Heart left ventricle (tissue), 16 donors: ENCODE measurements at places on chromosomes 11 and 22.

DNA sequence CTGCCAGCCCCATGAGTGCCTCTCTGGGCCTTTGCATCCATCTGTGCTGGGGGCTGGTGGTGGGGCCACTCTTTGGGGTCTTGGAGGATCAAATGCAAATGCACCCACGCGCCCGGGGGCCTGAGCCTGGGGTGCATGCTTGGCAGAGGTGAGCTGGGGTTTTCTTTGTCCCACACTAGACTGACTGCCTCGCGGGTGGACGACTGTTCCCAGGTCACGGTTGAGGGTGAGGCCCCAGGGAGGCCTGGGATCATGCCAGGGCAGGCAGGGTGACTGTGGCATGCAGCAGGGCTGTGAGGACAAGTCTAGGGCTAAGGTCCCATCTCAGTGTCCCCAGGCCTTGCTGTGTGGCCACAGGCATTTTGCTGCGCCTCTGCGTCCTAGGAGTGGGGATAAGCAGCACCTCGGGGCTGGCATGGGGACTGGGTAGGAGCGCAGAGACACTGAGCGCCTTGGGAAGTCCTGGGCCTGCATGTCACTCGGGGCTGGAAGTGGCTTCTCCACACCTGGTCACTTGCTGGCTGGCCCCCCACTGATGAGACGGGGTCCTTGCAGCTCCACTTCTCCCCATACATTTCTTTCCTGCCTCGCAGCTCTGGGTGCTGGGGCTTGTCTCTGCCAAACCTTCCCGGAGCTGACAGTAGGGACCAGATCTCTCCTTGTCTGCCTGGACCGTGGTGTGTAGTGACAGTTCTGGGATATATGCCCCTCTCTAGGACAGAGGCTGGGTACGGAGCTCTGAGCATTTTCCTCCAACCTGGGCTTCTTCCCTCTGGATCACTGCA is 133.1 kb downstream of the CTTN start:
- no peak overlapping the region for H3K27ac ChIP-seq
- DNase-seq, result peak; percentile 4
- no peaks in the 10 kb centered on the region for H3K4me1 ChIP-seq
- H3K27me3 ChIP-seq, result no peaks in the 10 kb centered on the region
- H3K36me3 ChIP-seq, result no peaks in the 10 kb centered on the region
- no peak overlapping the region for H3K4me3 ChIP-seq

- H3K27ac ChIP-seq, result no peak overlapping the region
- H3K4me3 ChIP-seq, result no peak overlapping the region
- no peaks in the 10 kb centered on the region for H3K27me3 ChIP-seq
Observed at GRCh38 chr11:47857485-47857884, 9.3 kb upstream of the NUP160 start.

DNA sequence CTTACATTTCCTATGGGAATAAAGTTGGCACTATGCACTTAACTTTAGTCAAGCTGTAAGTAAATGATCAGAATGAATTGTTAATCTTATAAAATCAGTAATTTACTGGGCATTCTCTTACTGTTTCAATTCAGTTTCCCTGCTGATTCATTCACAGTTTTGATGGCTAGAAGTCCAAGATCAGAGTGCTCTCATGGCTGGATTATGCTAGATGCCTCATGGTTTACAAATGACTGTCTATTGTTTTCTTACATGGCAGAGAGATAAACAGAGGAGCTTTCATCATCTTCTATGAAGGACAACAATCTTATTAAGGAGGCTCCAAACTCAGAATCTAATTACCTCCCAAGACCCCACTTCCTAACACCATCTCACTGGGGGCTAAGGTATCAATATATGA is 135.1 kb upstream of the CARD18 start:
- H3K27ac ChIP-seq, result no peak overlapping the region
- no peak for DNase-seq
- H3K36me3 ChIP-seq, result no peaks in the 10 kb centered on the region
- no peaks in the 10 kb centered on the region for H3K27me3 ChIP-seq
- no peaks in the 10 kb centered on the region for H3K4me1 ChIP-seq
- no peak overlapping the region for H3K4me3 ChIP-seq

DNA sequence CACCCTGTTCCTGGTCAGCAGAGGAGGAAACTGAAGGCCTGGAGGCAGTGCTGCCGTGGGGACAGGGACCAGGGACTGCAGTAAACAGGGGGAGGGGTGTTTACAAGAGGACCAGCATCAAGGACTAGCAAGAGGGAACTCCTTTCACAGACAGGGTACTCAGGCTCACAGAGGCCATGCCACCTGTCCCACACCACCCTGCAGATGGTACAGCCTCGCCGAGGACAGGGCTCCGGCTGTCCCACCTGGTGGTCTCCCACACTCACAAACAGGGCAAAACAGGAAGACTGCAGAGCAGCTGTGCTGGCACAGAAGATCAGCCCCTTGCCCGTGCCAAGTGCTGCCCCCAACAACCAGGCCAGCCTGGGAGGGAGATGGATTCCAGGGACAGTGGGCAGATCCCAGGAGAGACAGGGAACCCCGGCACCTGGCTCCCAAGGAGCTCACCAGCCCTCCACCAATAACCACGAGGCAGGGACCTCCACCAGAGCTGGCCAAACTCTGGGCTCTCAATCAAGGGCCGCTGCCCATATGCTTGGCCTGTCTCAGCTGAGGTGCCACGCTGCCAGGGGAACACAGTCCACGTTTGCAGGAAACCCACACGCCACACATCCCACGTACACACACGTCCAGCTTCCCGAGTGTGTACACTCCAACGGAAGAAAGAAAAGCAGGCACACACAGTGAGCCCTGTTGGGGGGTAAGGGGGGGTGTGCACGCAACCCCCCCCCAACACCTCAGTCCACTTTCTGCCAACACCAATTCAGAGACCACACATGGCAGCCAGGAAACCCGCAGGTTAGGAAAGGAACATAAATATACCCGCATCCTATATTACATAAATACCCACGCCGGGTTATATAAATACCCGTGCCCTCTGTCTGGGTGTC is 2.1 kb downstream of the CSNK1E start:
- DNase-seq, result no peak
- H3K36me3 ChIP-seq, result peaks cover 19% of the 10 kb centered on the region
- peak overlapping the region; percentile 78 for H3K4me3 ChIP-seq

DNA sequence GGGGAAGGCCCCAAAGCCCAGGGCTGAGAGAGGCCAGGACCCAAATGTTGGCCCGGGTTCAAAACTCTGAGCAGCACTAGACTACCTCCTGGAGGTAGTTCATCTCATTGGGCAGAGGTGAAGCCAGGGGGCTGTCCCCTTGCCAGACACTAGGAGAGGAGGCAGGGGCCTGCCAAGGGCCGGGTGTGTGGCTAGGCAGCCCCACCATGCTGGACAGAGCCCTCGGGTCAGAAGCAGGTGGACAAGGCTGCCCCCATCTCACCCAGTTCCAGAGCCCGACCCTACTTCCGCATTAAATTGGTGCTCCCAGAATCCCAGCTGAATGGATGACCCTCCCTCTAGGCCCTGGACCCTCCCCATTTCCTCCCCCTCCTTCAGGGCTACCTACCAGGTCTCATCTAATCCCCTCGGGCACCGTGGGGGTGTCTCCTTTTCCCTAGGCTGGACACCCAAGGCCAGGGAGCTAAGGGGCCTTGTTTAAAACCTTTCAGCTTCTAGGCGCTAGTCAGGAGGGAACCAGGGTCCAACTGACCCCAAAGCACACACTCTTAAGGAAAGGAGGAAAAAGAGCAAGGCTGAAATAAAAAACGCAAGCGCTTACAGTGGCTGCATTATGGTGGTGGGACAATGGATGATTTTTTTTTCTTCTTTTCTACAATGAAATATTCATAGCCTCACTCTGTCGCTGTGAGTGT is 72.1 kb upstream of the TCF20 start:
- no peak overlapping the region for H3K27ac ChIP-seq
- no peaks in the 10 kb centered on the region for H3K27me3 ChIP-seq
- H3K4me3 ChIP-seq, result peak overlapping the region; percentile 49

- H3K27me3 ChIP-seq, result no peaks in the 10 kb centered on the region
- no peak for DNase-seq
- H3K27ac ChIP-seq, result no peak overlapping the region
- H3K4me1 ChIP-seq, result no peaks in the 10 kb centered on the region
Observed at GRCh38 chr11:35265755-35266454, 126.9 kb downstream of the CD44 start.

DNA sequence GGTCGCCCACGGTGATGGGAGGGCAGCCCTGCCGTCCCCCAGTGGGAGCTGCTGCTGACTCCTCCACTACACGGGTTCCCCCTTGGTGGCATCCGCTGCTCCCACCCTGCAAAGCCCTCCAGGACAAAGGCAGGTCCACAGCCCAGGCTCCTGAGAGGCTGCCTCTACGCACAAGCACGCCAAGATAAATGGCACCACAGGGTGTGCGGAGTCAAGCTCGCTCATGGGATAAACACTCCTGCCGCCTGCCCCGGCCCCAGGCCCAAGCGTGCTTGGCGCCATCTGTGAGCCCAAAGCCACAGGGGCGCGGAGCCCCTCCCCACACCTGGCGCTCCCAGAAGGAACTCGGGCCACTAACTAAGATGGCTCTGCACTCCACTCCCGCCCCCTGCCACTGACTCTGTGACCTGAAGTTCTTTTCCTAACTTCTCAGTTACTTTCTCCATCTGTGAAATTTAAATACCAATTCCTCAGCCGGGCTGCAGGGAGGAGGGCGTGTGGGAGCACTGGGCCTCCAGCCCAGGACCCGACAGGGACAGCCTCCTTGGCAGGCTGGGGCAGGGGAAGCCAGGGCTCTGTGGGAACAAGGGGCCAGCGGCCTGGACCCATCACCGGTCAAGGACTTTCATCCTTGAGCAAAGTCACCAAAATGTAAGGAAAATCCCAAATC is 14.9 kb downstream of the EHD1 start:
- peak; percentile 63 for DNase-seq
- peaks cover 74% of the 10 kb centered on the region for H3K4me1 ChIP-seq
- H3K27me3 ChIP-seq, result no peaks in the 10 kb centered on the region
- peak overlapping the region; percentile 87 for H3K27ac ChIP-seq
- no peak overlapping the region for H3K4me3 ChIP-seq
- peaks cover 35% of the 10 kb centered on the region for H3K36me3 ChIP-seq

DNA sequence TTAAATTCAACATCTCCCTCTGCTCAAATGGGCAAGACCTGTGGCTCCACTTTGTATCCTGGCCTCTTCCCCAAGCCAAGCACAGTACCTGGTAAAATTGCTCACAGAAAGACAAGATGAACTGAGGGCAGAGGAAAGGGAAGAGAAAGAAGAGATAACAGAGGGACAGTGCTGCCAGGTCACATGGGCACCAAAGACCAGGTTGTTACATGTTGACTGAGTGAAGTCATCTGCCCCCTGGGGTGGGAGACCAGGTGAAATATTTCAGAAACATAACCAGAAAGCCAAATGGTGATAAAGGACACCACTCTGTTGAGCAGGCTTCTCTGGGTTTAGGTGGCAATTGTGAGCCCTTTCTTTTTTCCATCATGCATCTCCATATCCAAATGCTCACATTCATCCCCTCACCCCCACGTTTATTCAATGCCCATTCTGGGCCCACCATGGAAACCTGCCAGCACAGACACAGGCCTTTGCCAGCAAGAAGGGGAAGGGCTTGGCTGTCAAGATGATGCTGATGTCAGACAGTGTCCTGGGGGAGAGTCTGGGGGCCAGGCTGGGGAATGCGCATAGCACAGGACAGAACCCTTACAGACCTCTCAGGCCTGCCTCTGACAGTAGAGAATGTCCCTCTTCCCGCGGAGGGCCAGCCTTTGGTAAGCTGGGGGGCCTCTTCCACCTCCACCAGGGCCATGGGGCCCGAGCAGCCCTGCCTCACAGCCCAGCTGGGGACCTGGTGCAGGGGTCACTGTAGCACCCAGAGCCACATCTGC is 51.6 kb downstream of the DGCR2 start:
- no peak overlapping the region for H3K27ac ChIP-seq
- no peaks in the 10 kb centered on the region for H3K4me1 ChIP-seq
- H3K27me3 ChIP-seq, result no peaks in the 10 kb centered on the region
- H3K4me3 ChIP-seq, result no peak overlapping the region

- H3K27ac ChIP-seq, result no peak overlapping the region
- peaks cover 27% of the 10 kb centered on the region for H3K4me1 ChIP-seq
- H3K4me3 ChIP-seq, result no peak overlapping the region
- no peaks in the 10 kb centered on the region for H3K36me3 ChIP-seq
- DNase-seq, result no peak
Observed at GRCh38 chr22:25485626-25486545, 78.6 kb upstream of the GRK3 start.

DNA sequence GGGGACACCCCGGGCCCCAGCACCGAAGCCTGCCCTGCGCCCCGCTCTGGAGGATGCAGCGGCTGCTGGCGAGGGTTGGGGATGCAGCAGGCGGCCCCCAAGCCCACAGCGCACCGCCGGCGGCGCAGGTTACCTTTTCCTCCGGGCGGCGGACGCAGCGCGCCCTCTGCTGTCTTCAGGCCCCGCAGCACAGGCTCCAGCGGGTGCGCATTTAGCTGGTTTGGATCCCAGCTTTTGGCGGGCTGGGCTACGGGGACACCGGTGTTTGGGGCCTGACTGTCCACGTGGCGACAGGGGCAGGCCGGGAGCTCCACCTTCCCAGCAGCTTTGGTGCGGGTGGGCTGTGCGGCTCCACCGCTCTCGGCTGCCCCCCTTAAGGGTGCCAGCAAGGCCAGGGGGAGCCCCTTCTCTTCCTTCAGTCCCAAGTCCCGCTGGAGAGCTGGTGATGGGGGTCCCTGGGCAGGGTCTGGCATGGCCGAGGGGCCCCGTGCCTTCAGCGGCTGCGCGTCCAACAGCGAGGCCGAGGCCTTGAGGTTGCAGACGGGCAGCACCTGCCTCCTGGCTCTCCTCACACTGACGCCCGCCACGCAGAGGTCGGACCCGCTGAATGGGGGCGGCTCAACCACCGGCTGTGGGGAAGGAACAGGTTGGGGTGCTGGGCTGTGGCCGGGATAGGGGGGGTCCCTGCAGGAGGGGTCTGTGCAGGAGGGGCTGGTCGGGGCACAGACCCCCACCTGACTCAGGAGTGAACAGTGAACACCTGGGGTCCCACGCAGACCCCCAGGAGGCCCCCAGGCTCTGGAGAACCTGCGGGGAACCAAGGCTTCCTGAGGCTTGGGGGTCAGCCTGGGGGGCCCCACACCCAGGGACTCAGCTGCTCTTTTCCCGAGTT is 18.0 kb upstream of the IL17REL start:
- peak; percentile 61 for DNase-seq
- H3K36me3 ChIP-seq, result no peaks in the 10 kb centered on the region
- no peaks in the 10 kb centered on the region for H3K4me1 ChIP-seq
- H3K4me3 ChIP-seq, result no peak overlapping the region

DNA sequence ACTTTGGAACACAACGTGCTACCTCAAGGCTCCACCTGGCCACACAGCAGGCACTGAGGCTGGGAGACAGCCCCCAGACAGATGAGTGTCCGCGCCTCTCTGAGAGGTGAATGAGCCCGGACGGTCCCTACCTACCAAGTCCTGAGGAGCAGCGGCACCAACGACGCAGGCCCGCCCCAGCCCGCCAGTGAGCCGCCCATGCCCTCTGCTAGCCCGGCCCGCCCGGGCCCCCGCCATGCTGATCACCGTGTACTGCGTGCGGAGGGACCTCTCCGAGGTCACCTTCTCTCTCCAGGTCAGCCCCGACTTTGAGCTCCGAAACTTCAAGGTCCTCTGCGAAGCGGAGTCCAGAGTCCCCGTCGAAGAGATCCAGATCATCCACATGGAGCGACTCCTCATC is at the start of gene DDI1:
TSS of gene DDI1 (plus strand) at position 53 of the 400 bp plus-strand sequence. CDS start at position 236, 183 bp downstream.
- H3K4me1 ChIP-seq, result no peaks in the 10 kb centered on the region
- no peak for DNase-seq
